Nucleus accumbens (tissue), 56 donors: ENCODE measurements at places on chromosomes 12 and 14.

GRCh38 chr12:65432651-65433050 is 154.2 kb downstream of the MSRB3 start:
- no peak for DNase-seq

- no peak for DNase-seq
These were observed 40.0 kb upstream of the TESC start for GRCh38 chr12:117139025-117139717.

DNA sequence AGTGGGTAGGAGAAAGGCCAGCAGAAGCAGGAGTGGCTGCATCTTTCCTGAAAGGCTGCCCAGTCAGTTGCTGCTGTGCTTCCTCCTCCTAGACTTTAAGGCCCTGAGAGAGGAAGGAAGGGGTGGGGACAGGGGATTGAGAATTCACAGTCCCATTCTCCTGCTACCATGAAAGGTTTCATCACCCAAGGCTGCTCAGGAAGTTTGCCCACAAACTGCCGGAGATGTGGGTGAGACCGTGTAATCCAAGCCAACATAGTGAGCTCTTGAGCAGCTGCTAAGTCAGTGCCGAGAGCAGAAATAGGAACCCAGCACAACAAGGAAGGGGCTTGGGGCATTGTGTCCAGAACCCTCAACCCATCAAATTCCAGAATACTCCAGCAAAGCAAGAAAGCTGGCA is at the start of gene CTSG:
TSS of gene CTSG (minus strand) at position 69 of the 400 bp plus-strand sequence. CDS start at position 42, 27 bp downstream.
- no peak for DNase-seq

DNA sequence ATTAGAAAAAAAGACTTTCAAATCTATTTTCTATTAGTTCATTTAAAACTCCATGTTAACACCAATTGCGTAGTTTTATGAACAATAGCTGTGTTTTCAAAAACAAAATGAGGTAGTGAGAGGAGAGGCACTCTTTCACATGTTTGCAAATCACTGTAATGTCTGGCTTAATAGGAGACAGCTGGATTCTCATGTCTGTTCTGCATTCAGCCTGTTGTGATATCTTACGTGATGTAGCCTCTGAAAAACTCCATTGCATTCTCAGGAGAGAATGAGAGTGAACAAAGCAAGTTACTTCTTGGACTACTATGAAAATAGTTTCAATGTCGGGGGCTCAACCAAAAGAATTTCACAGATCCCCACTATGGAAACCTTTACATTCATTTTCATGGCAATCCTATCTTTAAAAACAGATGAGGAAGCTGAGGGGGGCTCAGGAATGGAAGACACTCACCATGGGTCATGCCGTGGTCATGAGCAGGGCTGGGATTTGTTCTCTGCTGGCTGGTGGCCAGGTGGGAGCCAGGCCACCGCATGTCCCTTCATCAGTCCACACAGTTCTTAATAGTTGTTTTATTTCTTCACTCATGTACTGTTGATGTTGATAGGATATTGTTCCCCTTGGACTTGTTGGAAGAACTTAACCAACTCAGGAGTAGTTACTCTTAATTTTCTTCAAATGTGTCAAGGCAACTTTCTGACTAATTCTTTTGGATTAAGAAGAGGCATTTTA is 346.2 kb upstream of the FAR2 start:
- DNase-seq: no peak

DNA sequence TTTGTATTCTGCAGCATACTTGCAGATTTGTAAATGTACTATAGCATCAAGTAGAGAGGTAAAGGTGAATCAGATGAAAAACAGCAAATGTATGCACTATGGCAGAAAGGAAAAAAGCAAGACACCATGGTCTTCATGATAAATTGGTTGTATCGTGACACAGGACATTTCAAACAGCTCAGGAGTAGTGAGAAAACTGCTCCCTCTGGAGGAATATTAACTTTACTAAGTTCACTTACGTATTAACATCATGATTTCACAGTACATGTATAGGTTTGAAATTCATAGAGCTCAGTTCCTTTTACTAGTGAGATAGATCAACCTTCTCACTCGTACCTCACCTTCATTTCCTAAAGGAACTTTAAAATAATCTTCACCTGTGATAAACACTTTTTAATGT is 6.5 kb downstream of the MBIP start:
- no peak for DNase-seq

DNA sequence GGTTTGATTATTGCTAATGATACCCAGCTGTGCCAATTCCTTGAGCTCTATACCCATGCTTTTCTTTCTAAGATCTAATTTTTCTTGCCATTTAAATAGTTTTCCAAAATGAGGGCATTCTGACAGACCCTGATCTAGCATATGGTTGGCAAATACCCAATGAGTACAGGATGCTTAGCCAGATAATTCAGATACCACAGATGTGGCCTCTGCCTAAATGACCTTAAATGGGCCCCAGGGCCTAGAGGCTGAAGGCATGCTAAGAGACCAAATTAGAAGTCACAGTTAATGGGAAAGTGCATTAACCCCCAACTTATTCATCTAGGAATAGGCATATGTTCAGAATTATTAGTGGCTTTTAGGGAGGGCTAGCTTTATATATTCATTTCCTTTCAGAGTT is 122.3 kb upstream of the CNOT2 start:
- no peak for DNase-seq

DNA sequence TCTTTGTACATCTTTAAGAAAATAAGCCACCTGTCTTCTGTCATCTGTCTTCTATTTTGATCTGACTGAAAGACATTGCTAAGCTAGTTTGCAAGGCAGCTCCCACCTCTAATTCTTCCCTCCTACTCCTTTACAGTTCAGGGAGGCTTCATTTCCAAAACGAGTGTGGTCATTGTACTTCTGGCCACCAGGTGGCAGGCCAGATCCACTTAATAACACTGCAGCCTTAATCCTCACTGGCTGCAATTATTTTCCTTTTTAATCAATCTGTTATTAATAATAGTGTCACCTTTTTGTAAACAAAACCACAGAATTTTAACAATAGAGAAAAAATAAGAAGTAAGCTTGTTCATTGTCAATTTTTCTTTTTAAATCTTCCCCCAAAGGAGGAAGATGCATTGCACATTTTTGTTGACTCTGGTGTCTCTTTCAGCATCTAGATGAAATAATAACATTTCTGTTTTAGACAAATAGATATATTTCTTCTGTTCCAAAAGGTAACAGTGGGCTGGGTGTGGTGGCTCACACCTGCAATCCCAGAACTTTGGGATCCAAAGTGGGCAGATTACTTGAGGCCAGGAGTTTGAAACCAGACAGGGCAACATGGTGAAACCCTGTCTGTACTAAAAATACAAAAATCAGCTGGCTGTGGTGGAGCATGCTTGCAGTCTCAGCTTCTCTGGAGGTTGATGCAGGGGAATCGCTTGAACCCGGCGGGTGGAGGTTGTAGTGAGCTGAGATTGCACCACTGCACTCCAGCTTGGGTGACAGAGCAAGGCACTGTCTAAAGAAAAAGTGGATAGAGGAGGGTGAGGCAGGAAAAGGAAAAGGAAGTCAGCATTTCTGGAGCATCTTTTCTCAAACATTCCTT is 23.3 kb downstream of the GABARAPL1 start:
- DNase-seq: no peak

DNA sequence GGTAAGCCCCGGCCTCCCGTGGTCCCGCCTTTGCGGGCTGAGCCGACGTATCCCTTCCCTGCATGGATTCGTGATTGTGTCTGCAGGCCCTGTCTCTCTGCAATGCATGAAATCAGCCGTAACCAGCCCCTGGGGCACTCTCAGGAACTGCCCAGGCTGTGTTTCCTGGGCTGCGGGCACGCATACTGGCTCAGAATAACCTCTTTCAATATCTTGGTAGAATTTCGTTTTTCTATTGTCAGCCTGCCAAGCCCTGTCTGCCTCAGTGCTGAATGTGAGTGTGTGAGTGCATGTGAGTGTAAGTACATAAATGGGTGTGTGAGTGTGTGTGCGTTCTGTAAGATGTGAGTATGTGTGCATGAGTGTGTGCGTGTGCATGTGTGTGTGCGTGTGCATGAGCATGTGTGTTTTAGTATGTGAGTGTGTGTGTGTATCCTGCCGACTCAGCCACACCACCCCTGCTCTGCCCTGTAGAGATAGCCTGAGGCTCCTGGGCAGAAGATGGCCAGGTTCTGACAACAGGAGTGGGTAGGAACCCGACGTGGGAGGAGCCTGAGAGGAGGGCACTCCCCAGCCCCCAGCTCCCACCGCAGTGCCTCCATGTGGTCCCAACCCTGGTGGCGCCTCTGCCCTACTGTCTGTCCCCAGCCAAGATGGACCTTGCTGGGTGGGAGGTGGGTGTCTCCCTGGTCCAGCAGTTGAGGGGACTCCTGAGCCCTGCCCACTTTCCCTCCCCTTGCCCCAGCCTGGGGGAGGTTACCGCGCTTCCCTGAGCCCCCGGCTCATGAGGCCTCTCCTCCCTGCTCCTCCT is 268.8 kb downstream of the ADGRD1 start:
- DNase-seq: no peak

- no peak for DNase-seq
These were observed 736.6 kb upstream of the SEL1L start for GRCh38 chr14:82270286-82270685.

- DNase-seq: no peak
These were observed 36.5 kb upstream of the SSTR1 start for GRCh38 chr14:38171197-38171596.
